Keratinocyte (primary cell): ENCODE measurements at places on chromosomes 2 and 18.

- DNase-seq, result no peak
Observed at GRCh38 chr2:37000988-37001556, 34.7 kb upstream of the STRN start.

DNA sequence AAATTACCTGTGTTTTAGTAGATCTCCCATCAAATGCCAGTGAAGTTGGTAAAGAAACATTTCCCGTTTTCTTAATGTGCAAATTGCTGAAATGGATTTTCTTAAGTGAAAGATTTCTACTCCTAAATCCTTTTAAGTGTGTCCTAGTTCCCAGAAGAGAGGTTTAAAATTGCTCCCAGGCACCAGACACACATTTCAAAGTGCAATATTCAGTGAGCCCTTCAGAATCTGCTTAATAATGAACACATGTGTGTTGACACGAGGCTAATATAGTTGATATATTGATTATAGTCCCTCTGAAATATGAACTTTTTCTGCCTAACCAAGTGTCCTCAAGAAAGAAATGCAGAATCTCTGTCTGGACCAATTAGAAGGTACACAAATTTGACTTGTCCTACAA lies 861.7 kb upstream of the CNTNAP5 start:
- no peak for DNase-seq

DNA sequence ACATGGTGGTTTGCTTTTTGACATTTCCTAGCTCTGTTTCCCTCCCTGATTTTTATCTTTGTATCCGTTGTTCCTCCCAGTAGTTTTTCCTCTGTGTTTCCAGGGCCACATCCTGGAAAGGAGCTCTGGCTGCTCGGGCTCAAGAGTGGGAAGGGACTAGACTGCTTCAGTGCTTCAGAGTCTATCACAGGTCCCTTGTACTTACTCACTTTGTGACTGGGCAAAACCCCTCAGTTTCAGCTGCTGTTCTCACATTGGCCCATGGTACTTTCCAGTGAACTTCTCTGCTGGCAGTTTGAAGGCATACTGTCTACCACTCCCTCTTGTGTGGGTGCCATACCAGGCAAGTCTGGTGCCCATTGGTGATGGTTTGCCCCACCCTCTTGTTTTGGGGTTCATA lies 7.5 kb upstream of the STAMBP start:
- no peak for DNase-seq

GRCh38 chr2:46150445-46150955 lies 146.7 kb upstream of the EPAS1 start:
- no peak for DNase-seq

DNA sequence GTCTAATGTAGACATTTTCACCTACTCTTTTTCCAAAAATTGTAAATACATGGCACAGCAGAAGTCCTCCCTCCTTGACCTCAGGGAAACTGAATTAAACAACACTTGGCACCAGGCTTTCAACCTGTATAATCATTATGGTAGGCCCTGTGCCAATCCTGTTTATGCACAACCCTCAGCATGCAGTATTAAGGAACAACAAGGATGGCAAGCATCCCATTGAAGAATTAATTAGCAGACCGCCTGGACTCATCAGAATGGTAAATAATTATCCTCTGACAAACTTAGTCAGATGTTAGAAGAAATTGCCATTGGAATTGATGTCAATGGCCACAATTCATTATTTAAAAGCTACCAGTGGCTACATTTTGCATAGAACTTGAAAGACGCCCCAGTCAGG lies 66.3 kb upstream of the GALNT5 start:
- no peak for DNase-seq

DNA sequence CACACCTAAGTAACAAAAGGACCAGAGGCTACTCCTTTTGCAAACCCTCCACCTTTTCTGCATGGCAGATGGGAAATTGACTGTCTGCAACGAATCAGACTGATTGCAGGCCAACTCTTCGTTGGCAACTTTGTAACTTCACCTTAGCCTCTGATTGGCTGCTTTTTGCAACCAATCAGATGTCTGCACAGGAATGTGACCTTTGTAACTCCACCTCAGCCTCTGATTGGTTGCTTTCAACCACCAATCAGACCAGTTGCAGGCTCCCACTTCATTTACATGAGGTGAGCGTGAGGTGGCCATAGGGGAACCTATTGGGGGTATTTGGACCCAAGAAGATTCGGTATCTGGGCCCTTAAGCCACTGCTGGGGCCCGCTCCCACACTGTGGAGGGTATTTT lies 209.0 kb downstream of the EN1 start:
- DNase-seq, result no peak

DNA sequence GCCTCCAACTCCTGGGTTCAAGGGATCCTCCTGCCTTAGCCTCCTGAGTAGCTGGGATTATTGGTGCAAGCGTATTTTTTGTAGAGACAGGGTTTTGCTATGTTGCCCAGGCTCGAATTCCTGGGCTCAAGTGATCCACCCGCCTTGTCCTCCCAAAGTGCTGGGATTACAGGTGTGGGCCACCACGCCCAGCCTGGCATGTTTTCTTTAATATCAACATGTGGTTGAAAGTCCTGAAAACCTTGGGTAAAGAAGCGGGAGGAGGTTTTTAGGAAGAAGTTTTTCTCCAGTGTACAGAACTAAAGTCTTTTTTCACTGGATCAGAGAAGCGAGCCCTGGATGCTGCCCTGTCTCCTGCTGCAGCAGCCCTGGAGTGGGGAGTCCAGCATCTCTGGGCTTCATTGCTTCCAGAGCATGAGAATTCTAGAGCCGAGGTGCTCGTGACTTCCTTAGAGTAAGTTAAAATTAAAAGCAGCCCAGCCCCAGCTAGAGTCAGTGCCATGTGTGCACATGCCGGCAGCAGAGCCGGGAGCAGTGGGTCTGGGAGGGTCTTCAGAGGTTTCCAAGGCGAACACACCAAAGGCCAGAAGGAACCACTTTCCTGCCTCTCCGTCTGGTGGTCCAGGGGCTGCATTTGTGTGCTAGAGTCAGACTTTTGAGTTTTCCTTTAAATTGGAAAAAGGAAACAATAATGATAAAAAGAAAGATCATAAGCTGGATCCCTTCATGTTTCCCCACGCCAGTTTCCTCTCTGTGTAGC lies 31.2 kb downstream of the ITGB1BP1 start:
- no peak for DNase-seq

DNA sequence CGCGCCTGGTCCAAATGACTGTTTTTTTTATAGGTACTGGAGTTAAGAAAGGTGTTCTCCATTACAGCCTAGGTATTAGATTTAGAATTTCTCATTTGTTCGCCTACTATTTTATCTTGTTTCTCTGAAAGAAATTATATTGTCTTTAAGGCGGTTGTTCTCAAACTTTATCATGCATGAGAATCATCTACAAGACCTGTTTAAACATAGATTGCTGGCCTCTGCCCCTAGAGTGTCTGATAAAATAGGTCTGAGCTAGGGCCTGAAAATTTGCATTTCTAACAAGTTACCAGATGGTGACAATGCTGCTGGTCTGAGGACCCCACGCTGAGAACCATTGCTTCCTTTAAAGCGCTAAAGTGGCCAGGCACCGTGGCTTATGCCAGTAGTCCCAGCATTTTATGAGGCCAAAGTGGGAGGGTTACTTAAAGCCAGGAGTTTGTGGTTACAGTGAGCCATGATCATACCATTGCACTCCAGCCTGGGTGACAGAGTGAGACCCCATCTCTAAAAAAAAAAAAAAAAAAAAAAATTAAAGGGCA lies 34.0 kb upstream of the RNF138 start:
- DNase-seq, result no peak

DNA sequence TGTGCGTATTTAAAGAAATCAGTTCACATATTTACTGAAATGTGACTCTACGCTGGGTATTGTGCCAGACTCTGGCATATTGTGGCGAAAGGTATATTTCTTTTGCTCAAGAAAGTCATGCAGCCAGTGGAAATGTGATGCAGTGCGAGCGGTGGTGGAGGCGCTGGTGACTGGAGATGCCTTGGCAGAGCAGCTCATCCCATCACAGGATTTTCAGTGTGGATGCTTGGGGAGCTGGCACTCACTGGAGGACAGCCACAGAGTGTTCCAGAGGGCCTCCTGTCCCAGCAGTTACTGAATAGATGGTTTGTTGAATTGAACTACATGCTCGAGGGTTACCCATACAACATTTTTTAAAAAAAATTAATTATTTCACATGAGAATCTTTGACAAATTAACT lies 117.6 kb downstream of the ZNF407 start:
- DNase-seq, result no peak

GRCh38 chr2:46298522-46299353 lies 1.5 kb downstream of the EPAS1 start:
- no peak for DNase-seq

DNA sequence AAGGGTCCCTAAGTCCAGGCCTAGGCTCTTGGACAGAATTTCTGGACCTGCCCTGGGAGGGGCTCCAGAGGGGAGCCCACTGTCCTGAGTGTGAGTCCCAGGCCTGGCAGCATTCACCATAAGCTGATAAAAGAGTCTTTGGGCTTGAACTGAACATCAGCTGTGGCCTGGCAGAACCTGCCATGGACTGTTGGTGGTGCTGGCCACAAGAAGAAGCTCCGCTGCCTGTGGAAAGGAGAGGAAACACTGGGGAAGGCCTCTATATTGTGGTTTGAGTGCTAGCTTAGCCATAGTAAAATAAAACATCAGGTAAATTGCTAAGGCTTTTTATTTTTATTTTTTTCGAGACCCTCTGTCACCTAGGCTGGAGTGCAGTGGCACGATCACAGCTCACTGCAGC lies 20.9 kb upstream of the BAZ2B start:
- DNase-seq, result no peak

DNA sequence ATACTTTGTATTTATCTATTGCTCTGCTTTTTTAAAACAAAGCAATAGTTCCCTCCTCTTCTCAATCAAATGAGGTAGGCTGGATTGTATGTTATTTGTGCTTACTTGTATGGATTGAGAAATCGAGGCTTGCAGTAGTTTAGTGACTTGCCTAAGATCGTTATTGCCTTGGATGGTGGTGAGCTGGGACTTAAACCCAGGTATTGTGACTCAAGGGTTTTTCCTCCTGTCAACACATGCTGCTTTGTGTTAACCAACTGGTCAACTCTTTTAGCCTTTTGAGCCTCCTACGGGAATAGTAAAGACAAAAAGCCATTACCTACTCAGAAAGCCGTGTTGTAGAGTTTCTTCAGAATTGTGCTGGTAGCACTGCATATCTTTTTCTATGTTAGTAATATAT lies 95.2 kb upstream of the THUMPD2 start:
- DNase-seq, result no peak

DNA sequence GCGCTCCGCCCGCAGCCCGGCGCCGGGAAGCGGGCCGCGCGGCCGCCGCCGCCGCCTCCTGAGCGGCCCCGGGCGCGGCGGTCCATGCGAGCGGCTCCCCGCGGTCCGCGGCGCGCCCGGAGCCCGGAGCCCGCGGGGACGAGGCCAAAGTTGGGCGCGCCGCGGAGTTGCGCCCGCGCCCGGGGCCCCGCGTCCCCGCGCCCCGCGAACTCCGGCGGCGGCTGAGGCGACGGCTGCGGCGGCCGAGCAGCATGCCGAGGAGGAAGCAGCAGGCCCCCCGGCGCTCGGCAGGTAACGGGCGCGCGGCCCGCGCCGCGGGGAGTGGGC lies 992 bp downstream of the TSHZ1 start:
- DNase-seq, result no peak

DNA sequence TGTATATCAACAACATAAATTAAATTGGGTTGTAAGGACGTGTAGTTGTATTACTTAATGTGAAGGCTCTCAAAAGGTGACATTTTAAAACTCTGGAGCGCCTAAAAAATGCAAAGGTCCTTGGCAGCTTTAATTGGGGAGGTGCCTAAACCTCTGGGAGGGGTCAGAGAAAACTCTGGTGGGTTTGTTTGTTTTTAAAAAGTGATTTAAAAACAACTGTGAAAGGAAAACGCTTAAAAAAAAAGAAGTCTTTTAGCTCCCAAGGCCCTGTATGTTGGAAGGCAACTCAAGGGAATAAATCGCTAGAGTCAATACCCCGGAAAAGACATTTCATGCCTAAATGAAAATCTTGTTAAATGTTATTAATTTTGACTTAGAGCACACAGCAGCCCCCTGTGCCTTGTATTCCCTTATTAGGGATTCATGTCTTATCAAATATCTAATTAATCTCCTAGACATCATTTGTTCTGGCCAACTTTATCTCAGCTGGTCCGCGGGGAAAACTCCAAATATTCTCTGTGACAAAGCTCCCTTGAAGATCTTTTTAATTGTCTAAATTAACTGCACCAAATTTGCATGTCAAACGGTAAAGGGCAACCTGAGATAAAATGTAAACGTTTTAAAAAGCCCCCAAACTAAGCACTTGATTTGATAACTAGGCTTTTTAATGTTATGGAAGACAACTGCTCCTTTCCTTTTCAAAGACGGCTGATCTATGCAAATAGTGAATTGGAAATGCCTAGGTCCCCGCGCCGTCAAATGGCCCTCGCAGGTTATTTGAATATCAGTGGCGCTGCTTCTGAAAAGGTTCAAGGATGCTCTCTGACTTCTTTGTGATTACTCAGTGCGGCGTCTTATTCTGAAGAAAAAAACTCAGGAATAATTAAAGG lies 4.2 kb downstream of the SP9 start:
- DNase-seq, result no peak

DNA sequence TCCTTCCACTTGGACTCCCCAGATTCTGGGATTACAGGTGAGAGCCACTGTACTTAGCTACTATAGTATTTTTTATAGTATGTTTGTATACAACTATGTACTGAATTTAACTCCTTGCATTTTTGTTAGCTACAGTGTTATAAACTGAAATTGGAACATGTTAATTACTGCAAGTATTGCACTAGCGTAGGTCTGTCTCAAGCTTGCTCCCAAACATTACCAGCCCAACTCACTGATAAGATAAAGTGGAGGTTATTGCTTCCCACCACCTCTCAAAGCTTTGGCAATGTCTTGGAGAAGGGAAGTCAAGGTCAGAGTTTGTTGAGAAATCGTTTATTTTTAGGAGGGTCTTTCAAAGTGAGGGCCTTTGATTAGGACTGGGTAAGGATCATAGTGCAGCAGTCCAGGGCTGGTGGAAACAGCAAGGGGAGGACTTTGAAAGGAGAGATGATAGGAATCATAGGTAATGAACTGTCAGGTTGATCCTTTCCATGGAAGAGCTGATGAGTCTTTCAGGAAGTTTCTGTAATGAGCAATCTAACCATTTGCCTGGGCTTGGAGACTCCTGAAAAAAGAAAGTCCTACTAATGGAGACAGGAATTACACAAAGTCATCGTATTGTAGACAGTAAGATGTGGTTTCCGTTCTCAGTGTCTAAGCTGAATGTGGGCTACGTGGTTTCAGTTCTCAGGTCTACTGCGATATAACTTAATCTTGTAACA lies 257.1 kb downstream of the MYO3B start:
- DNase-seq, result no peak

DNA sequence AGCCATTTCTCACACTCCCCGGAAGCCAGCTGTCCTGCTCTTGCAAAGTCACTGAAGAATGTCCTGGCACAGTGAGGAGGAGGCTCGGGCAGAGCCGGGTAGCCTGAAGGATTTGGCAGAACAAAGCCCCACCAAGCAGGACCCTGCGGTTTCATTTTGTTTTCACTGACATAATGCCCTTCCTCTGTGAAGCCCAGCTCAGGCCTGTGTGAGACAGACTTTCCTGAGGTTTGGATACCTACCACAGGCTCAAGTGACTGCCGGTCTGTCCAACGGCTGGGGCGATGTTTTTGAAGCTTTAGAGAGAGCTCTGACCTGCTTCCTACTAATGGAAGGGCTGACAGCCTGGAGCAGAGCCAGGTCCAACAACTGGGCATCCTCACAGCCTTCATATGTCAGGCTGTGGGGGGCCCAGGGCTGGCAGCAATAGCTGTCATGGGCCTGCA lies 99.8 kb upstream of the FZD7 start:
- no peak for DNase-seq

GRCh38 chr2:220695397-220696279 lies 876.5 kb downstream of the EPHA4 start:
- DNase-seq, result no peak

GRCh38 chr2:132646540-132647108 lies 23.4 kb downstream of the LYPD1 start:
- DNase-seq, result no peak

GRCh38 chr18:50080932-50081560 lies 113.9 kb downstream of the MYO5B start:
- no peak for DNase-seq
